ENCODE measurements at places on chromosomes 1 and 21.

- no peak for DNase-seq
Measured at GRCh38 chr1:206803221-206803730, 31.0 kb upstream of the IL10 start.

- no peak for DNase-seq
Measured at GRCh38 chr1:119929643-119930315, 33.5 kb upstream of the ADAM30 start.

DNA sequence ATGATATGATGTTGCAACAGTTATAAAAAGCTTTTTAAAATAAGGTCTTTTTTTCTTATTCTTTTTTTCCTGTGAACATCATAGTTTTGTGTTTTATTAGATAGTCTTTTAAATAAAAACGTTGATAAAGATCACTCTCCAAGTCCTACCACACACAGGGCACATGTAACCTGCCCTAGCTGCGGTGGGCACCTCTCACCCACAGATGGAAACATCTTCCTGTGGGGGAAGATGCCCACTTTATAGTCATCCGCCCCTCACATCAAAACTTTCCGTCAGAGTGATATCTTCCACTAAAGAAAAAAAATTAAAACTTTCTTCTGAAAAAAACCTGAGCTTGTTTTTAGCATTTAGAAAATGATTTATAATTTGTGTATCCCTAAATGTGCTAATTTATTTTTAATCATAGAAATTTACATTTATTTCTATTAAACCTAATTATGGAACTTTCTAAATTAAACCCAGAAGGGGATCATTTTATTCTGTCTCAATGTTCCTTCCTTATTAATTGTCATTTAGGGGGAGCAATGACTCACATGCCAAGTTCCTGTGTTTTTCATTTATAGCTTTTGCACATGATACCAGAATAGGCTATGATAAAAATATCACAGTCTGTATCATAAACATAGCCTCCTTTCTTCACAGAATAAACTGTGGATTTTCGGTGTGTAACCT is 24.7 kb downstream of the TNFRSF9 start:
- DNase-seq = no peak

DNA sequence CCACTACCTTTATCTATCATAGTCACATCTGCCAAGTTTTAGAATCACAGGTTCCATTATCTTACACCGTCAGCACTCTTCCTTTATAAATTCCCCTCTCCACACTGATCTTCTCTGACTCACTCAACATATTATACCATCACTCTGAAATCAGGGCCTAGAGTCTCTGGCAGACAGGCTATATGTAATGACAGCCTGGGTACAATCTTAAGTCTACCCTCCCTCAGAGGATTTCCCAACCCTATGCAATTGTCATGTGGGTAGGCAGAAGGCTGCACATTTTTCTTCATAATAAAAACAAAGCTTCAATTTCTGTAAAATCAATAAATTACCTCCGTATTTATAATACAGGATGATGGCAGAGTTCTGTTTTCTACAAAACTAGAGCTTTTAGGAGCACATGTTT is 138.0 kb downstream of the RERE start:
- DNase-seq = no peak

DNA sequence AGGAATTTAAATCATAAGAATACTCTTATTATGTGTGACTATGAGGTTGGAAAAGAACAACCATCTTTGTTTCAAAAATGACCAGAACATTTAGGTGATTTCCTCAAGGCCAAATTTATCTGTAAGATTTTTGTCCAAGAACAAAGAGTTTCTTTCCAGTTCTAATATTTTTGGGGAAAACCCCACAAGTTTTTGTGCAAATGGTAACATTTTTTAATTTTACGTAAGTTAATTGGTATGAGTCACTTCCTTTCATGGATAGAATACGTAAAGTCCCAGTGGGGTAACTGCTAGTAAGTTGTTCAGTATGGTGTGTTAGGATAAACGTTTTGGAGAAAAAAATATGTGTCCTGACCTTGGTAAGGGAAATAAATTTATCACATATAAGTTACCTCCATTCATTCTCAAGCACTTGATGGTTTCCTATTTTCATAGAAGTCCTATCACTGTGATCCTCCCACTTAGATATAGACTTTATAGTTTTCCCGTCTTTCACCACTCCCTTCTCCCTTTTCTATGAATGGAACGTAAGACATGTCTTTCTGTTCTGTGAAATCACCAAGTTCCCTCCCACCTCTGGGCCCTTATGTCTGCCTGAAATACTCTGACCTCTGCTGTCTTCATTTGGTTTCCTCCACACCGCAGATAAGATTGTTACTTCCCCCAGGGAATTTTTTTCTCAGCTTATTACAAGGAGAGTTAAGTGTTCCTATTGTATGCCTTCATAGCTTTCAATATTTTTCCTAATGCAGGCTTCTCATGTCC is 34.9 kb upstream of the TSNAX start:
- DNase-seq = no peak

GRCh38 chr1:163240705-163241104 is 38.0 kb upstream of the RGS5 start:
- no peak for DNase-seq

GRCh38 chr1:76090283-76091203 is 16.0 kb downstream of the ST6GALNAC3 start:
- no peak for DNase-seq

- DNase-seq = no peak
Measured at GRCh38 chr1:241311056-241311746, 45.8 kb downstream of the RGS7 start.

GRCh38 chr1:224815647-224816046 is 113.8 kb upstream of the DNAH14 start:
- no peak for DNase-seq

GRCh38 chr1:224292419-224292818 is 37.6 kb downstream of the NVL start:
- no peak for DNase-seq

GRCh38 chr1:84853741-84854721 is 39.0 kb downstream of the LPAR3 start:
- peak; percentile 69 for DNase-seq

GRCh38 chr21:30222724-30223123 is 6.8 kb upstream of the CLDN8 start:
- no peak for DNase-seq

GRCh38 chr1:153746174-153746573 is 18.3 kb downstream of the INTS3 start:
- DNase-seq = no peak

- no peak for DNase-seq
Measured at GRCh38 chr1:76669624-76670315, 197.5 kb upstream of the ST6GALNAC5 start.

DNA sequence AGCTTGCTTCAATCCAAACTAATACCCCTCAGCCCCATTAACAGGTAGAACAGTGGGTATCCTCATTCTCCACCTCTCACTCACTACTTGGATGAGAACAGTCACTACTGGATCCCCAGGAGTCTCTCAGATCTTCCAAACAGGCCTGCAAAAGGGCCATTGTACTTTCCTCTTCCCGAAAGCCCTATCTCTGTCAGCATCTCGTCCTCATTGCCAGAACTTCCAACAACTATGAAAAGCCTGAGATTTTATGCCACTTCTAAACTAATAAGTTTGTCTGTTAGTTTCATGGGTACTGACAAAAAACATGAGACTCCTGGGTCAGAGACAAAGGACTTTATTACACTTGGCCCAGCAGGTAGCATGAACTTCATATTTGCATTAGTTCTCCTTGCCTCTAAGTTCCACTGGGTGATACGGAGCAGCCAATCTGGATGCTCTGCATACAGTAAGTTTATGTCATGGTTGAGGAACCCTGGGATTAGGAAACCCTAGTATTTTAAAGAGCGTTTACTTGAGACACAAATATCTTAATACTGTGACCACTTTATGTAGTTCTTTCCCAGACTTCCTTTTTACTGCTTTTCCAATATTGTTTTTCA is 38.1 kb downstream of the VANGL2 start:
- DNase-seq = no peak

GRCh38 chr1:198543670-198544260 is 3.3 kb upstream of the ATP6V1G3 start:
- DNase-seq = no peak

DNA sequence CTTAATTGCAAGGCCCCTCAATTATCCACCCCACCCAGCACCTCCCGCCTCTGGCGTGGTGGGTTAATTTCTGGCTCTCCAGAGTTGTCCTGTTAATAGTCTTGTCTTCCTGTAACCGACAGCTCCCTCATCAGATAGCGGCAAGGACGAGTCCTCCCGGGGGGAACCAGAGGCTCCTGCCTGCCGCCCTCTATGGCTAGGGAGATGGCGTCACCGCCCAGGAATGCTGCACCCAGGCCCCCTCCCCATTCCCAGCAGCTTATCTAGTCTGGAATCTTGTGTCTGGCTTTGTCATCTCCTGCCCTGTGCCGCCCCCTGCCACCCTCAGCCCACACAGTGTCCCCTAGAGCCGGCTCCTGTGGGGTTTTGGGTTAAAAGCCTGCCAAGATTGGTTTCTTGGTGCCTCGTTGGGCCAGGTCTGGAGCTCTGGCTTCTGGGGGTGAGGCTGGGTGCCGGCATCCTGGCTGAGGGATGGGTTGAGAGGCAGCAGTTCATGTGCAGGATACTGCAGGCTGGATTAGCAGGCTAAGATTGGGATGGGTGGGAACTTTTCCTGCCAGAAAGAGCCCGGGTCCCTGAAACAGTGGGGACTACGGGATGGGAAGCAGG is 48.8 kb downstream of the EDN2 start:
- DNase-seq = no peak

DNA sequence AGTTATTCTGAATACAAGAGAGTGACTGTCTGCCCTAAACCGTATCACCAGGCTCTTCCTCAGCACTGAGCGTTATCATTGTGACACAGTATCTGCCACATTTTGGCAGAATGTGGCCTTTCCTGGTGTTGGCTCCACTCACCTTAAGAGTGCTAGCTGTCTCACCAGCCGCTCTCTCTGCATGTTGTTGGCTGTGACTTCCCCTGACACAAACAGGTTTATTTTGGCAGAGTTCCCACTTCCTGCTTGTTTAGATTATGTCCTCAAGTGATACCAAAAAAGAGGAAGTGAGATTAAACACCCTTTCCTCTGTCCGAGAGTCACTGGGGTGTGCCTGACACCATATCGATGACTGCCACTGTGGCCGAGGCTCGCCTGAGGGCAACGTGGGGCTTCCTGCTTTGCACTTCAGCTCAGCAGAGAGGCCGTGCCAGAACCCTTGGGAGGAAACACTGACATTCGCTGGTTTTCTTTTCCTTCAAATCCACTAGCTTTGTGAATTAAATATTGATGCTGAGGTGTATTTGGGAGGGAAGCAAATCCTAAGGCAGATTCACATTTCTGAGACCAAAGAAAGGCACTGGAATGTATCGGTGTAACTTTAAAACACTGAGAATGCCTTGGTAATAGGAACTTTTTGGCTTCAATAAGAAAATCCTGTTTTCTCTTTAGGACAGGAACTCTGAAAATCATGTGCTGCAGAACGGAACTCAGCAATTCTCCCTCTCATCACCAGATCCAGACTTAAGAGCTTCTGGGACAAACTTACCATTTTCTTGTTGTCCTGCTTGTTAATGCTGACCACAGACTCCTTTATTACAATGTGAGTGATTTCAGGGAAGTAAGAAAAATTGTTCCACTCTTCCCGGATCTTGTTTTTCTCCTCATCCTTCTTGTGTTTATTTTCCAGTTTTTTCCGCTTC is 102.1 kb downstream of the JAK1 start:
- no peak for DNase-seq

DNA sequence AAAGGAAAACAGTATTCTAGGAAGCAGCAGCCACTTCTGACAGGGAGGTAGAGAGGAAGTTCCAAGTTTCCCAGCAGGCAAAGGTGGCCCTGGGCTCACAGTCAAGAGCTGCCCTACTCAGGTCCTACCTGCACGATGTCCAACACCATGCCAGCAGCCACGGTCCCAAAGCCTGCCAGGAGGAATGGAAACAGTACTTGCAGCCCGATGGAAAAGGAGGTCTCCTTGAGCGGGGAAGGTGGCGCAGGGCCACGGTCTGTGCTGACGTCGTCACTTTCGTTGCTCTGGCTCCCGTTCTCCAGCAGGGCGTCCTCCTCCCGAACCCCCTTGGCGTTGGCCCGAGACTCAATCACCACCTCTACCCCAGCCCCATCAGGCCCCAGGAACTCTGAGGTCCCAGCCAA is 3.1 kb downstream of the SLC41A1 start:
- DNase-seq = no peak

- DNase-seq = no peak
Measured at GRCh38 chr1:147377263-147378246, 135.1 kb downstream of the CHD1L start.

- no peak for DNase-seq
Measured at GRCh38 chr1:68820151-68820550, 323.3 kb upstream of the DEPDC1 start.

- DNase-seq = no peak
Measured at GRCh38 chr1:39328586-39329121, 124.2 kb downstream of the MACF1 start.

DNA sequence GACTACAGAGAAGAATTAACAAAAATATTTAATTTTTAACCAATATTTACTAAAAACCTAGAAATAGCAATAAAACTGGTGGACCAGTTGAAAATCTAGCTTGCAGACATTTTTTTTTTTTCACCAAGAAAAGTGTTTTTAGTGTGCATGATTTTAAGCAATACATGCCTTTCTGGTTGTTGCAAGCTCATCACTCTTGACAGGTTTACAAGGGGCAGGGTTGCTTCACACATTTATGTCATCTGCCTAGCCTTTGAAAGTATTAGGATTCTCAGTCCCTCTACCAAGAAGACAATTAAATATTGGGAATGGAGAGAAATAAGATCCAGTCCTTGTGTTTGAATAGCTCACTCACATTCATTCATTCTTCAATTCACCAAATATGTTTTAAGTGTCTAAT is 53.8 kb upstream of the LYPLAL1 start:
- DNase-seq = no peak

GRCh38 chr1:236167578-236167977 is 25.2 kb downstream of the GPR137B start:
- no peak for DNase-seq

DNA sequence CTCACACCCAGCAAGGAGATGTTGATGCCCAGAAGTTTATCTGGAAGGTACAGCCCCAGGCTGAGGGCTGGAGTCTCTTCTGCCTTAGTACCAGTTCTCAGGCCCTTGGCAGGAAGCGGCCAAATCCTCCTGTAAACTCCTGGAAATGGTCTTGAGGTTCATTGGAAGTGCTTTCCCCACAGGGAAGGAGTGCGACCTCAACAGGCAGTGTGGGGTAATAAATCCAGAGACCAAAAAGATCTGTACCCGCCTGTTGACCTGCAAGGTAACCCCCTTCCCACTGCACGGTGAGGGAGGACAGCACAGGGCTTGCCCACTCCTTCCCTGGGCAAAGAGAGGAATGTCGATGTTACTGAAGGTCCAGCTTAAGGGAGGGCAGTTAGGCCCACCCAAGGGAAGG is 4.5 kb downstream of the ATXN7L2 start:
- no peak for DNase-seq

- DNase-seq = no peak
Measured at GRCh38 chr1:28855046-28855445, 43.1 kb downstream of the OPRD1 start.
